ENCODE measurements at places on chromosomes 7 and 10. TPM values are rescaled to one million over a fixed set of nuclear protein-coding genes. Genes with fewer than 3 reads are reported as not detected.

GRCh38 chr7:11430112-11430511, 401.9 kb downstream of the THSD7A start:
- DNase-seq: no peak

DNA sequence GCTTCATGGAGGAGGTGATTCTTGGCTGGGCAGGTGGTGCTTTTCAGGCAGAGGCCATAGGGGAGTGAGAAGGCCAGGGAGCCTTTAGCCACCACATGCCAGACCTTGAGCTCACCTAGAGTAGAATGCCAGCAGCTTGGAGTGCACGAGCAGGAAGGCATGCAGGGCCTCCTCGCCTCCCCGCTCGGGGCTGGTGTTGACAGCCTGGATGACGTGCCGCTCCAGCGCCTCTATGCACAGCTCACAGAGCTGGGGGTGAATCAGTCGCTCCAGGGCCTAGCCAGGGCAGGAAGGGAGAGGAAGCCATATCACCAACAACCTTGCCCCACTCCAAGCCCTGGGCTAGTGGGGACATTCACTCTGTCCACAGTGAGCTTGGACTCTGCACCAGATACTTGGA, 15.7 kb downstream of the HPS1 start:
- DNase-seq: no peak

GRCh38 chr7:25180946-25181345, 47.3 kb downstream of the NPVF start:
- DNase-seq: no peak

MMD2 gene
- total RNA-seq: not detected

- no peak for DNase-seq
Measured at GRCh38 chr7:108051454-108051853, 48.5 kb upstream of the LAMB1 start.

SMO gene
- total RNA-seq: 33.1 TPM

DNA sequence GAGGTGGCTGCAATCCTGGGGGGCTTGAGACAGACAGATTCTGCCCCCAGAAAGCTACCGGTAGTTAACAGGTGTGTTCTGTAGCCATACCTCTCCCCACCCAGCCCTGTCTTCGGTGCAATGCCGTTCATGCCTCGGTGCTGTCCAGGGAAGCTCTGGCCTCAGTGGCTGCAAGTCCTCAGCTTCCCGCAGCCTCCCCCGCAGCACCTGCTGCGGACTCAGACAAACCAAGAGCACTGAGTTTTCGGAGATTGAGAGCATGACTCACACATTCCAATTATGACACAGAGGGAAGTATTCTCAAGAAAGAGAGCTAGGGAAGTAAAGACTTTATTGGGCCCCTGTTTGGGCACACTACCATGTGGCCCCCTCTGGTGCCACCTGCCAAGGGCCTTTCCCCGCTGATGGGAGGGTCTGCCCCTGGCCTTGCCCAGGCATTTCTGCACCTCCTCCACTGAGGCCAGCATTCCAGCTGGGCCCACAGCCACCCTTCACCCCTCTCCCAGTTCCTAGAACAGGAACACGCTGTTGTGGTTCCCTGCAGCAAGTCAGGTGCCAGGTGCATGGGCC, 30.2 kb upstream of the EZH2 start:
- no peak for DNase-seq

ZNF239 gene
- 1.1 TPM for total RNA-seq

- DNase-seq: no peak
Measured at GRCh38 chr7:42673951-42674350, 237.9 kb downstream of the C7orf25 start.

SLC18A2 gene
- 13.2 TPM for total RNA-seq

- DNase-seq: no peak
Measured at GRCh38 chr10:127012071-127012768, 107.0 kb downstream of the DOCK1 start.

DNA sequence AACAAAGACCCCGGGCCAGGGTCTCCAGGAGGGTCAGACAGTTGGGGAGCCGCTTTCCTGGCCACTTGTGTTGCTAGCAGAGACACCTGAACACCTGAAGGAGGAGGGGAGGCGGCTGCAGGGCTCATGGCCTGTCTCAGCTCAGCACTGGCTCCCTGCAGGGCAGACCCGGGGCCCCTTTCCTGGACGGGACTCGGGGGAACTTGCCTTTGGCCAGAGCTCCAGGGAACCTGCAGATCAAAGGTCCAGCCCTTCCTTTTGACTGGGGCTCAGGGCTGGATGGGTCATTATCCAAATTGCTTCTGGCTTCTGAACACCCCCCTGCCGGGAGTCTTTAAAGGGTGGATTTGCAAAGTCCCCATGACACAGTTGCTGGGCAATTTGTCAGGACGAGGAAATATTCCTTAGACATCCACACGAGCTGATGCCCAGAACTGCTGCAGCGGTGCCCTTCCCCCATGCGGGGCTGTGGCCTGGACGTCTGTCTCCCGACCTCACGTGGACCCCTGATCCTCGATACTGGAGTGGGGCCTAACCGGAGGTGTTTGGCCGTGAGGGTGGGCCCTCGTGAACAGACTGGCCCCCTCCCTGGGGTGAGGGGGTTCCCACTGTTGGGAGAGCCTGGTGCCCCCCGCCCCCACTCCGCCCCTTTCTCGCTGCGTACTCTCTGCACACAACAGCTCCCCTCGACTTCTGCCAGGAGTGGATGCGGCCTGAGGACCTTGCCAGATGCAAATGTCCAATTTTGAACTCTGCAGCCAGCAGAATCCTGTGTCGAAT, 194.3 kb downstream of the ELFN1 start:
- DNase-seq: no peak

TMEM236 gene
- total RNA-seq: under 0.01 TPM

DNAJB12 gene
- 34.7 TPM for total RNA-seq

AKR1E2 gene
- 31.5 TPM for total RNA-seq

GRCh38 chr10:74056050-74056818, 58.3 kb downstream of the VCL start:
- DNase-seq: no peak

GPR37 gene
- under 0.01 TPM for total RNA-seq

EPDR1 gene
- total RNA-seq: 40.1 TPM

GRCh38 chr10:79353000-79353406, 5.7 kb downstream of the PPIF start:
- no peak for DNase-seq

Data from hematopoietic multipotent progenitor cell (in vitro differentiated cells).